AG08396 (cell line): ENCODE measurements at places on chromosomes 6 and 20.

GRCh38 chr6:130717657-130718056, 109.5 kb upstream of the SMLR1 start:
- no peak for DNase-seq

GRCh38 chr6:79064635-79065034, 13.4 kb downstream of the PHIP start:
- DNase-seq, result no peak

GRCh38 chr6:13273202-13273930, 55.0 kb downstream of the TBC1D7 start:
- DNase-seq, result no peak

- no peak for DNase-seq
These were observed 93.6 kb upstream of the CDYL start for GRCh38 chr6:4682431-4683097.

DNA sequence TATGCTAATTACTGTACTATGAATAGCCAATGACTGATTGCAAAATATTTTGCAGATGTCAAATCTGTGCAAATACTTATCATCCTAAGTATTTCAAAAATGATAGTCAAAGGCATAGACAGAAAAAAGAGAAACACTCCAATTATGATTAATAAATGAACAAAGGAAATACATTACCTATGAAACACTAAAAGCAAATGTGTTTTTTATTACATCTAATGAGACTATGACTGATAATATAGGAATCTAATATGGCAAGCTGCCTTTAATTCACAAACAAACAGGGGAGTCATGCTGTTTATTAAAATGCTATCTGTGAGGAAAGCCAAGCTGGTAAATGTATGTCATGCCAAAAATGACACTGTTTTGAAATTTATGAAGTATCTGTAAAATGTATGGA, 713.2 kb upstream of the NRSN1 start:
- no peak for DNase-seq

- DNase-seq, result peak; percentile 23
These were observed 735 bp downstream of the FAM135A start for GRCh38 chr6:70413992-70414494.

- DNase-seq, result no peak
These were observed 7.2 kb downstream of the NCOA7 start for GRCh38 chr6:125797886-125798444.

- no peak for DNase-seq
These were observed 120.6 kb downstream of the MMUT start for GRCh38 chr6:49342410-49342809.

GRCh38 chr6:41824571-41825569, 37.4 kb downstream of the TOMM6 start:
- DNase-seq, result no peak

DNA sequence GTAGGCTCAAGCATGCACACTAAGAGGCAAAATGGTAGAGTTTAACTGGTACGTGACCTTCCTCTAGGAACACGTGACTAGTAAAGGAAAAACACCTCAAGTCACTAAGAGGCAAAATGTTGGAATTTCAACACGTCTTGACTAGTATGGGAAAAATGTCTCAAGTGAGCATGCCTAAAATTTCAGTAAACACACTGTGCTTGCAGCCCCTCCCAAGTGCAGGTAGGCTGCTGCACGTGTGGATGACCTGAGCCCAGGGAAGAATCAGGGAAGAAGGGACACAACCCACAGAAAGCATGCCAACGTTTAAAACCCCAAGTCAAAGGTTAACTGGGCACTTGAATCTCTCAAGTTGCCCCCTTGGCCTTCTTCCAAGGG, 162.2 kb downstream of the TENT5A start:
- DNase-seq, result no peak

DNA sequence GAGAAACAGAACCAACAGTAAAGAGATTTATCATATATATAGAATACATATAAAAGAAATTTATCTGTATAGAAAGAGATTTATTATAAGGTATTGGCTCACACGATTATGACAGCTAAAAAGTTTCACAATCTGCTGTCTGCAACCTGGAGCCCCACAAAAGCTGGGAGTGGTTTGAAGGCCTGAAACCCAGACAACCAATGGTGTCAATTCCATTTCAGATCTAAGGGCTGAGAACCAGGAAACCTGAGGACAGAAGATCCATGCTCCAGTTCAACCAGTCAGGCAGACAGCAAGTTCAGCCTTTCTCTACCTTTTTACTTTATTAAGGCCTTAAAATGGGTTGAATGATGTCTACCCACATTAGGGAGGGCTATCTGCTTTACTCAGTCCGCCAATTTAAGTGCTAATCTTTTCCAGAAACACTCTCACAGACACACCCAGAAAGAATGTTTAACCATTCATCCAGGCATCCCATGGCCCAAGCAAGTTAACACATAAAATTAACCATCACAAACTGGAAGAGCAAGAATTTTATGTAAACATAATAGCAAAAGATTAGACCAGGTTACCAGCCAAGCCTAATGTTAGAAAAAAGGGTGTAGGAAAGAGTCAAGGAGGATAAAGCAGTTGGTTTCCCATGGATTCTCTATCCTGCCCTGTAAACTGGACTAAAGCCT, 170.9 kb downstream of the FUT9 start:
- DNase-seq, result no peak

DNA sequence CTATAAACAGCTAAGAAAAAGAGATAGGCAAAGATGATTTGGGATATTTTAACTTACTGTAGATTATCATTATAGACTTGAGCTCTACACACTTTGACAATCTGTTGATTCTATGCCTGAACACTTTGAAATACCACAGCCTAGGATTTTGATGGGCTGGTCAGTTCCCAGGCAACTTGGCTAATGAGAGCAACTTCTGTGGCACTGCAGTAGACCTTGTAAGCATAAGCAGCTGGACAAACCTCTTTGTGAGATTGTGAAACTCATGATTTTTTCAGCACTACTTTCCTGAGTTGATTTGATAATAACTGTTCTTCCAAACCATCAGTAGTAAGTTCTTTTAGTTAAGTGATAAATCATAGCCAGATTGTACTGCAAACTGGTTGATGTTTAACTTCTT, 27.1 kb upstream of the ELOVL5 start:
- no peak for DNase-seq

DNA sequence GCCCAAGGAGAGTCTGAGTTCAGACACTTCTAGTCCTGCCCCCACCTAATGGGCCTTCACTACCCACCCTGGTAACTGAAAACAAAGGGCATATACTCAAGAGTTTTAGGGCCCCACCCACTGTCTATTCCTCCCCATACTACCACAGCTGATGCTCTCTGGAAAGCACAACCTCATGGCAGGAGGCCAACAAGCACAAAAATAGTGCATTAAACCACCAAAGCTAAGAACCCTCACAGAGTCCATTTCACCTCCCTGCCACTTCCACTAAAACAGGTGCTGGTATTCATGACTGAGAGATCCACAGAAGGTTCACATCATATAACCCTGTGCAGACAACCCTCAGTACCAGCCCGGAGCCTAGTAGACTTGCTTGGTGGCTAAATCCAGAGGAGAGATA, 132.1 kb upstream of the ADGRB3 start:
- no peak for DNase-seq

GRCh38 chr6:6810727-6811126, 222.2 kb downstream of the LY86 start:
- DNase-seq, result no peak

GRCh38 chr6:4891141-4891540, 112.7 kb downstream of the RPP40 start:
- no peak for DNase-seq

GRCh38 chr6:157597461-157598312, 216.7 kb downstream of the ZDHHC14 start:
- peak; percentile 69 for DNase-seq

DNA sequence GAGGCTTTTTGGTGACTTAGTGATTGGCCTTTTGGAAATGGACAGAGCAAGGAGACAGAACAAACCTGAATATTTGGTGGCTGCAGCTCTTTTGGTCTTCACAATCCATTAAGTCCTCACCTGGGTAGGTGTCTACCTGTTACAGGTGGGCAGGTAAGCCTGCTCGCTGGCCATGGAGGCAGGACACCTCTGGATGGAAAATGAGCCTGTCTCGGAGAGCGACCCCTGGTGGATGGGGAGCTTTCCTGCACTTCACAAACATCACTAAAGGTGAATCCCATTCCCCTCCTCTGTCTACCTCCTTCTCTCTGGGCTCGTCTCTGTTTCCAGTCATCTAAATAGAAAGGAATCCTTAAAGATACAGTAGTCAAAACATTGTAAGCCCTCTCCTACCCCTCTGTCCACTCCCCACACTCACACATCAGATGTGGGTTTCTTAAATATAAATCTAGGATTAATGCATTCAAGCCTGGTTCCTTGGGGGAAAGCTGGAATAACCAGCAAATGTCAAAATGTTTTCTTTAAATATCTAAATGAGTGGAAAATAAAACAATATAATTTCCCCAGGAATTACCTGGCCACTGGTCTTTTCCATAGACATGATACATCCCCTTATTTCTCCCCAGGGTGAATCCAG, 304.9 kb downstream of the CDH26 start:
- no peak for DNase-seq

- DNase-seq, result peak; percentile 40
These were observed 43.6 kb upstream of the SLC32A1 start for GRCh38 chr20:38680500-38681306.

DNA sequence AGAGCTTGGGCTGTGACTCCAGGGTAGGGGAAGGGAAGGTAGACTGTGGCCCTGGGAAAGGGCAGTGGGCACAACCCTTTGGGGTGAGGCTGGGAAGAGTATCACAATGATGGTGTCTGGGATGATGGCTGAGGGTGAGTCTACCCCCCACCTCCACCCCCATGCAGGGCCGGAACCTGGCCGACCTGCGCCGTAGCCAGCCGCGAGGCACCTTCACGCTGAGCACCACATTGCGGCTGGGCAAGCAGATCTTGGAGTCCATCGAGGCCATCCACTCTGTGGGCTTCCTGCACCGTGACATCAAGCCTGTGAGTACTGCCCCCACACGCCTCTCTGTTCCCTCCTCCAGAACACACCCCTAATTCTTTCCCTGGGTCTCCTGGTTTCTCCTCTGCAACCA, 10.1 kb downstream of the TTBK1 start:
- no peak for DNase-seq

- peak; percentile 74 for DNase-seq
These were observed 1.6 kb upstream of the THBD start for GRCh38 chr20:23050847-23051627.
